LNCaP clone FGC (cell line): ENCODE measurements at places on chromosomes 4 and X.

GRCh38 chrX:47578692-47579091 lies 3.5 kb upstream of the TIMP1 start:
- no peak for DNase-seq

- DNase-seq = no peak
Observed at GRCh38 chr4:80198441-80198837, 1.1 kb downstream of the PRDM8 start.

DNA sequence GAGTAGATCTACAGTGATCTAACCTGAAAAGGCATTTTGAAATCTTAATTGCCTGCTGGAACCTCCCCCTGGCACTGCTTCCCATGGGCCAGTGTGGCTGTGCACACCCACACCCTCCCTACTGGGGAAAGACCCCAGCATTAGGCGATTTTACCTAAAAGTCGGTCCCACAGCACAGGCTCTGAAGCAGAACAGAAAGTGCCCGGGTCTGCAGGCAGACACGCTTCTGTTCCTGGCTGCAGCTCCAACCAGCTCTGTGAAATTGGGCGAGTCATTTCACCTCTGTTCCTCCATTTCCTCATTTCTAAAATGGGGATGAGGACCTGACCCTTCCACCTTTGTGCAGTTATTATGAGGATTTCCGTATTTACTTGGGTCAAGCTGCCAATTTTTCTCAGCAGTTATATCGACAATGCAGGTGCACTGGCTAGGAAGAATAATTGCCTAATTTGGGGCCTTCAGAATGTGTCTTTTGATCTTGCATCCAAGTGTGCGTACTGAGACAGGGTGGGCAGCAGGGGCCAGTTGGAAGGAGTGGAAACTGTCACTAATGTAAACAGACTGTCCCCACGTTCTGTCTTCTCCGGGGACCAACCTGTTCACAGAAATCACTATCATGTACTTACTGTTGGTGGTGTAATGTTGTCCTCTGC lies 7.1 kb downstream of the KLF3 start:
- peak; percentile 81 for DNase-seq

GRCh38 chrX:42920752-42921151 lies 142.8 kb upstream of the PPP1R2C start:
- no peak for DNase-seq

GRCh38 chr4:126776361-126776760 lies 856.4 kb upstream of the INTU start:
- DNase-seq = no peak

- no peak for DNase-seq
Observed at GRCh38 chrX:31555506-31555905, 483.7 kb upstream of the FTHL17 start.
